ENCODE measurements at places on chromosomes 13 and 19. TPM values are rescaled to one million over a fixed set of nuclear protein-coding genes. Genes with fewer than 3 reads are reported as not detected.

DNA sequence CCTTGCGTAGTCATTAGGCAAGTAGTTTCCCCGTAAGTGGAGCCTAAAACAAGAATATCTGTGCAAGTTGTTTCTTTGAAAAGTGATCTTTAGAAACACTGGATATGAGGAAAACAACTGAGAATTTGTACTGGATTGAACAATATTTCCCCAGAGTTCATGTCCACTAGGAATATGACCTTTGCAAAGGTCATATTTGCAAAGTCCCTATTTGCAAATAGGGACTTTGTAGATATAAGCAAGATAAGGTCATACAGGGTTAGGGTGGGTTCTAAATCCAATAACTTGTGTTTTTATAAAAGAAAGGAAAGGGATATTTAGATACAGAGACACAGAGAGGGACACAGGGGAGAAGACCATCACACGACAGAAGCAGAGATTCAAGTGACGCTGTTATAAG lies 489.2 kb upstream of the ATXN8OS start:
- DNase-seq, result no peak

- no peak for DNase-seq
Observed at GRCh38 chr19:50981587-50982146, 2.0 kb downstream of the KLK7 start.

DNA sequence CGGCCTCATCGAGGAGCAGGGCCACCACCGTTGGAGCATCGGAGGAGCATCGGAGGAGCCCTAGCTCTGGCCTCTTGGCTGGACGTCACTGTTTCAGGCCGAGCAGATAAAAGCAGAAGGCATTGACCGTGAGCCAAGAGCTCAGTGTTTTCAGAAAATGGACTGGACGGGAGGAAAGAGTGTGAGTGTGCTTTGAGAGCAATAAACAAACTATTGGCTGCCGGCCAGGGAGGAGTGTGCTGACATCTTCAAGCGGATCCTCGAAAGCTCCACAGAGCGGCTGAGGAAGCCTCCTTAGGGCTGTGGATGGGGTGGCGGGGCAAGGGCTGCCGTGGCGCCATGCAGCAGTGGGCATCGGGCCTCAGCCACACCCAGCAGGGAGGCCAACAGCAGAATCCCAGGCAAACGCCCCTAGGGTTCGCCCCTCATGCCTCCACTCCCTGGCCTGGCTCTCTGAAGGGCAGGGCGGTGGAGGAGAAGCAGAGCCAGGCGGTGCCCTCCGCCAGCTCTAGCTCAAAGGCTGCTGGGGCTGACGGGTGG lies 41.8 kb downstream of the IRS2 start:
- DNase-seq, result no peak

- DNase-seq, result no peak
Observed at GRCh38 chr13:30880856-30881155, 25.3 kb upstream of the MEDAG start.

DNA sequence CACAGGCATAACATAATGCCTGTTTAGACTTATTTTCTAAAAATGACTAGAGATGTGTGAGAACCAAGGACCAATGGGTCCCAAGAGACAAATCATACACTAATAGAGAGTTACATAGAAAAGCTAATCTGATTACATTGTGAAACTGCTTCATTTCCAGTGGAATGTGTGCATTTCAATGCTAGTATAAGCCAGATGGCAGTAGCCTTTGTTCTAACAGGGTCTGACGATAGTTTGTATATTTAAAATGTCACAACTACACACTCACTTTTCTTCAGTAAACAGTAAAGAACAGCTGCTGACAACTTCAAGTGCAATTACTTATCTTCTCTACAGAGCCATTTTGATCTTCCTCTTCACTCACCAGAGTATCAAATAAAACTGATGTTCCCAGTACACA lies 4.3 kb upstream of the SLITRK5 start:
- DNase-seq, result no peak

- DNase-seq, result no peak
Observed at GRCh38 chr19:11401808-11402543, 17.1 kb downstream of the RGL3 start.

DNA sequence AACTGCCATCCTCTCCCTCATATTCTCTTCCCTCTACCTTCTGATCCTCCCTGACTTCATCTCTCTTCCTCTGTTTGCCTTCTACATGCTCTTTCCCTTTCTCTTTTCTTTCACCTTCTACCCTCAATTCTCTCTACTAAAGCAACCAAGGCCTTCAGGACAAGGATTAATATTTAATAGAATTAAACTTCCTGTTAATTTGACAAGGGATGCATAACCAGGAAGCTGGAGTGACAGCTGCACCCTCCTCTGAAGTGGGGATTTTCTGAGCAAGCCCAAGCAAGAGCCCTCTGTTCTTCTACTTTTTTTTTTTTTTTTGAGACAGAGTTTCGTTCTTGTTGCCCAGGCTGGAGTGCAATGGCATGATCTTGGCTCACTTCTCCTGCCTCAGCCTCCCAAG lies 63.4 kb upstream of the MED4 start:
- DNase-seq, result no peak

DNA sequence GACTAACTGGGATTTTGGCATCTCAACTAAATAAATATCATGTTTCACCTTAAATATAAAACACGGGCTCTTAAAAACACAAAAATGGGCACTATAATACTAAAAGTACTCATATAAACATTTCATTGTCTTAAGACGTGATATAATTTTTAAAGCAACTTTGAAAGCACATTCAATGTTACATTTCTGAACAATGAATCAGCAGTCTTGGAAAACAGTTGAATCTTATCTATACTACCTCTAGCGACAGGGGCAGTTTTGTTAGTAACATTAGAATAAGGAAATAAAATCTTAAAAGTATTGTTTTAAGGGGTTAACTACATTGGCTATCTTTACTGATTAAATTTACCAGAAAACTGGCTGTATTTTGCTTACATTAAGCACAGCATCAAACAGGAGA lies 156.9 kb downstream of the UGGT2 start:
- DNase-seq, result no peak

DNA sequence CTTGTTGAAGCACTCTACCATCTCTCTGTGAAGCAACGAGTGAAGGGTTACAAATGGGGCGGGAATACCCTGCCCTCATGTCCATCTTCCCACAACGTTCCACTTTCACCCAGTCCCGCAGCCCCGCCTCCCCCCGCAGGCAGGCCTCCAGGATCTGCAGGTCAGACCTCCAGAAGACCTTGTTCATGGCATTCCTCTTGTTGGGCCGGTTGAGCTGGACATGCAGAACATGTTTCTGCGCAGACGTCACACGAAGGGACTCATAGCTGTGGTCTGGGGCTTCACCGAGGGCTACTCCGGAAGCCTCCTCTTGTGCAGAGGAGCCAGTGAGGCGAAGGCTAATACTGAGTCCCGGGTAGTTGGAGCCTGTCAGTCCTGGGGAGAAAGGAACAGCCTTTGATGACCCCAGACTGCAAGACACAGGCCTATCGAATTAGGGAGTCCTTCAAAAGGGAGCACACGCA lies 420 bp downstream of the ECH1 start:
- DNase-seq, result peak; percentile 26

DNA sequence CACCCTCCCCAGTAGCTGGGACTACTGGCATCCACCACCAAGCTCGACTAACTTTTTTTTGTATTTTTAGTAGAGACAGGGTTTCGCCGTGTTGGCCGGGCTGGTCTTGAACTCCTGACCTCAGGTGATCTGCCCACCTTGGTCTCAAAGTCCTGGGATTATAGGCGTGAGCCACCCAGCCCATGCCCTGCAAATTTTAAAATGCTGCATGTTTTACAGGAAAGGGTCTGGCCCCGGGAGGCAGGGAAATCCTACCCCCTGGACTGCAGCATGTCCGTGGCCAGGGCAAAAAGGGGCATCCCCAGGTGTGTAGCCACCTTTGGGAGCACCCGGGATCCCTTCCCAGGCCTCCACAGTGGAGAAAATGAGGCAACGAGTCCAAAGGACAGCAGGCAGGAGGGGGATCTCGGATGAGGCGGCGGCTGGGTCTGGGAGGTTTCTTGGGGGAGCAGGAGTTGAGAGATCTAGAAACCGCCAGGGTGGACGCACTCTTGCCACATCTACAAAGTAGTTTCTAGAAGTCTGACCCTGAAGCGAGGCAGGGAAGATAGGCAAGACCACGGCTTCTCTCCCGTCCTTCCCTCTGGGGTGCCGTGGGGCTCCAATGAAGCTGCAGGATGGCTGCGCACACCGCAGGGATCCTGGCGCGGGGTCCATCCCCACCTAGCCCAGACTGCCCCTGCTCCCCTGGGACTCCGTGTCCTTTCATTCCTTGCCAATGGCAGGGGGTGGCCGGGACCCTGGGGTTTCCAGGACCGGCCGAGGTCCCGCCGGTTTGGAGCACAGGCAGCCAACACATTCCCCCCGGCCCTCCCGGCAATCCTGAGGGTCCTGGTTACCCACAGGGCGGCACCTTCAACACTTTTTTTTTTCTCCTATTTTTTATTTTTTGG lies 21.3 kb upstream of the ZBTB7A start:
- DNase-seq, result no peak

- no peak for DNase-seq
Observed at GRCh38 chr19:22438011-22438410, 15.9 kb upstream of the ZNF98 start.

- DNase-seq, result no peak
Observed at GRCh38 chr19:46115396-46116106, 8.9 kb downstream of the IGFL3 start.

- no peak for DNase-seq
Observed at GRCh38 chr13:41460930-41461329, 3.6 kb downstream of the RGCC start.

The ZNF333 gene
- total RNA-seq, result 43.4 TPM

The PTH2 gene
- total RNA-seq, result not detected

The SULT2A1 gene
- total RNA-seq, result not detected

The JSRP1 gene
- total RNA-seq, result not detected

The GDF15 gene
- not detected for total RNA-seq

The ELSPBP1 gene
- total RNA-seq, result not detected

The ZNF417 gene
- total RNA-seq, result 39.3 TPM

The ZNF132 gene
- total RNA-seq, result 21.7 TPM

The RFX2 gene
- 5.6 TPM for total RNA-seq
